Activated CD4-positive, alpha-beta memory T cell treated with anti-CD3 and anti-CD28 coated beads for 36 hours (primary cell): ENCODE measurements at places on chromosomes 7 and 10. TPM values are rescaled to one million over a fixed set of nuclear protein-coding genes. Genes with fewer than 3 reads are reported as not detected.
A peak's percentile ranks its signal among the peaks of the same experiment; 100 is the strongest.

DNA sequence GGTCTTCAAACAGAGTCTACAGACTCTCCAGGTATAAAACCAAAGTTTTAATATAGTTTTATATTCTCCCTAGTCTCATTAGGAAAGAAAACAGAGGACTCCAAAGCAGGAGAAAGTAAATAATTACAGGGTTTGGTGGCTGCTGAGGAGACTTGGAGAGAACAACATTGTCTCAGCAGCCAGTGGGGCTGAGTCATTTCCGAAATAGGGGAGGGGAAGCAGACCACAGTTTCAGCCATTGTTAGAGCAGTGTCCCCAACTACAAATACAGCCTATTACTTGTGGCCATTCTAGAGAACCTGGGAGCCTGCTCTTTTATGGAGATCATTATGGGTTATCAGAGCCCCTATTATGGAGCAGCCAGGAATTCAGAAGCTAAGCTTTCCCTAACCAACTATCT, 44.2 kb upstream of the A1CF start:
- no peaks in the 10 kb centered on the region for H3K36me3 ChIP-seq
- no peaks in the 10 kb centered on the region for H3K4me1 ChIP-seq
- H3K27me3 ChIP-seq, result peaks cover 3% of the 10 kb centered on the region
- no peak for DNase-seq
- no peak overlapping the region for H3K4me3 ChIP-seq

DNAH11 gene
- 0.31 TPM for total RNA-seq

DNA sequence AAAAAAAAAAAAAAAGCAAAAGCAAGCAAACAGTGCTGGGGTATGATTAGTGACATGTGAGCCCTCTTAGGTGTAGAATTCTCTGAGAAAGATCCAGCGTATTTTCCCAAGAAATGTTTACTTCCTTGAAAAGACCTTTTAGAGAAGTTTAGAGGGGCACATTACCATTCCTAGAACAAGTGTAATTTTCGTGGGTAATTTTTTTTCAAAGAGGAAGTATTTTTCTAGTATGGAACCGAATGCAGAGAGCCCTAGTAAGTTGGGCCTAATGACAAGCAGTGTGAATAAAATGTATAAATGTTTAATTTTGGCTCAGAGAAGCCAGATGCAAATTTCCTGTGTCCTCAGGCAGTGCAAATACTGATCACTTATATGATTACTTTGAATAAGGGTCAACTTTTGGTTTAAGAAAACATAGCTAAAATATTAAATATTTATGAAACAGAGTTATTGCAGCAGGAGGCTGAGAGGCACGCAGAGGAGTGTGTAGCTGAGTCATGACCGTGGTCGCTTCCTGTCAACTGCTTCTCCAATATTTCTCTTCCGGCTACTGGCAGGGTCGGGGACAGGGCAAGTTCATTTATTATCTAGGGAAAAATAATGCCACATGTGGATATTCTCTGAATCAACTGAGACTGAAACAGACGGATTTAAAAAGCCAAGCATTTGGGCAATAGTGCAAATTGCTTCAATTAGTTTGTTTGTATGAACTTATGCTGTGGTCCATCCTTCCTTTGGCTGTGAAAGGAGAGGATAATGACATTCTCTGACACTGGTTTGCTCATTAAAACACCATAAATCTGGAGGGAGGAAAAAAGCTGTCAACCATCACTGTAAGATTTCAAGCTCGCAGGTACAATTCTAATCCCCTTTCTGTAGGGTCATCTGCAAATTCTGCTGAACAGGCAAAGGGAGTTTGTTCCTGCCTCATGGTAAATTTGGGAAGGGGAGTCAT, 495.2 kb downstream of the GLRX3 start:
- no peak for DNase-seq
- H3K4me1 ChIP-seq, result no peaks in the 10 kb centered on the region
- no peak overlapping the region for H3K27ac ChIP-seq
- H3K4me3 ChIP-seq, result no peak overlapping the region
- H3K27me3 ChIP-seq, result peaks cover 7% of the 10 kb centered on the region

DNA sequence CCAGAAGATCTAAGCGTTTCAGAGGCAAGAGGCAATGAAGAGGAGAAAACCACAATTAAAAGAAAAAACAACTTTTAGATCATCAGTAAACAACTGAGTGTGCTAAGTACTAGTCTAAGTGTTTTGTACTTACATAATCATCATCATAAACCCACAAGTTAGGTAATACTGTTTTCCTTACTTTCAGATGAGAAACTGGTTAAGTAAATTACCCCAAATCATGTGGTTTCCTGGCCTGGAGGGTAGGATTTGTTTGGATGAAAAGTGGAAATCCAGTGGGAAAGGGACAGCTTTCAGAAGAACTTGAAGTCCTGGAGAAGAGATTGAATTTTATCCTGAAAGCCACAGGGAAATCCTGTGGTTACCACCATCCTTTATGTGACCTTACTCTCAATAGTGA, 463.3 kb downstream of the LRMDA start:
- no peak overlapping the region for H3K4me3 ChIP-seq
- no peak overlapping the region for H3K27ac ChIP-seq
- H3K27me3 ChIP-seq, result no peaks in the 10 kb centered on the region
- no peaks in the 10 kb centered on the region for H3K4me1 ChIP-seq
- DNase-seq, result no peak

RHOBTB1 gene
- total RNA-seq, result not detected

DNA sequence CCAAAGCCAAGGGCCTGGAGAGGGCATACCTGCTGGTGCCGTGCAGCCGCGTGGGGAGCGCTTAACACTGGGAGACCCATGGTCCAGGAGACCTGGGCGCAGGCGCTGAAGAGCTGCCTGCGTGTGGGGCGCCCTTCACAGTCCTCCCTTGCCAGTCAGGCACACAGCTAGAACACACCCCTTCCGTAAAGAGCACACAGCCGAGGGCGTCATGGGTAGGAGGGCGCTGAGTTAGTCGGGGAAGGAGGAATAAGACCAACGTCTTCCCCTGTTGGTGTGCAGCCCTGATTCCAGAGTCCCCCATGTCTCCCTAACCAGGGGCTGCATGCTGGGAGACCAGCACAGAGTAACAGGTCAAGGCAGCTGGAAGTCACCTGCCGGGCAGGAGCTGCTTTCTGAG, 273.9 kb downstream of the USP6NL start:
- H3K4me1 ChIP-seq, result peaks cover 21% of the 10 kb centered on the region
- no peak overlapping the region for H3K27ac ChIP-seq
- DNase-seq, result peak; percentile 40
- H3K4me3 ChIP-seq, result no peak overlapping the region
- peaks cover 12% of the 10 kb centered on the region for H3K36me3 ChIP-seq

- peak overlapping the region; percentile 97 for H3K4me3 ChIP-seq
- H3K36me3 ChIP-seq, result peaks cover 55% of the 10 kb centered on the region
- DNase-seq, result peak; percentile 66
- peak overlapping the region; percentile 100 for H3K27ac ChIP-seq
Measured at GRCh38 chr10:43407148-43407575, 1.8 kb downstream of the HNRNPF start.

GRCh38 chr7:105088456-105088855, 74.5 kb downstream of the KMT2E start:
- H3K36me3 ChIP-seq, result peaks cover 39% of the 10 kb centered on the region
- DNase-seq, result no peak
- H3K27me3 ChIP-seq, result no peaks in the 10 kb centered on the region
- no peak overlapping the region for H3K4me3 ChIP-seq
- peaks cover 19% of the 10 kb centered on the region for H3K4me1 ChIP-seq

- no peak overlapping the region for H3K4me3 ChIP-seq
- H3K27me3 ChIP-seq, result no peaks in the 10 kb centered on the region
- DNase-seq, result peak; percentile 31
Measured at GRCh38 chr10:104925232-104925851, 284.3 kb downstream of the SORCS3 start.

TMEM139 gene
- 0.29 TPM for total RNA-seq

DNA sequence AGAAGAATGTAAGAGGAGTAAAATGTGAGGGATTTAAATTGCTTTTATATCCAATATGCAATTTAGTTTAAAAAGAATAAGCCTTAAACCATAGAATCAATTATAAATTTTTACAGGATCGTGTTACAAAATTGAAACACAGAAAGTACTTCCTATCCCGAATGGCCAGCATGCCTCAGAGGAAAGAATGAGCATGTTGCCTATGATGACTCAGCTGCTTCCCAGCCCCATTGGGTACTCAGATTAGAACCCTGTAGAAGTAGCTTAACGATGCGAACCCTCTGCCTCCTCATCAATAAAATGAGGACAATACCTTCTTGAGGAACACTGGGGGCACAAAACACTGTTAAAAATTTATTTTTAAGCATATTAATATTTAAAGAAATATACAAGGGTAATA, 113.4 kb upstream of the CDK1 start:
- DNase-seq, result no peak
- H3K4me3 ChIP-seq, result no peak overlapping the region
- H3K27ac ChIP-seq, result no peak overlapping the region
